Kidney capillary endothelial cell (primary cell): ENCODE measurements at places on chromosomes 1 and 21.
A peak's percentile ranks its signal among the peaks of the same experiment; 100 is the strongest.

DNA sequence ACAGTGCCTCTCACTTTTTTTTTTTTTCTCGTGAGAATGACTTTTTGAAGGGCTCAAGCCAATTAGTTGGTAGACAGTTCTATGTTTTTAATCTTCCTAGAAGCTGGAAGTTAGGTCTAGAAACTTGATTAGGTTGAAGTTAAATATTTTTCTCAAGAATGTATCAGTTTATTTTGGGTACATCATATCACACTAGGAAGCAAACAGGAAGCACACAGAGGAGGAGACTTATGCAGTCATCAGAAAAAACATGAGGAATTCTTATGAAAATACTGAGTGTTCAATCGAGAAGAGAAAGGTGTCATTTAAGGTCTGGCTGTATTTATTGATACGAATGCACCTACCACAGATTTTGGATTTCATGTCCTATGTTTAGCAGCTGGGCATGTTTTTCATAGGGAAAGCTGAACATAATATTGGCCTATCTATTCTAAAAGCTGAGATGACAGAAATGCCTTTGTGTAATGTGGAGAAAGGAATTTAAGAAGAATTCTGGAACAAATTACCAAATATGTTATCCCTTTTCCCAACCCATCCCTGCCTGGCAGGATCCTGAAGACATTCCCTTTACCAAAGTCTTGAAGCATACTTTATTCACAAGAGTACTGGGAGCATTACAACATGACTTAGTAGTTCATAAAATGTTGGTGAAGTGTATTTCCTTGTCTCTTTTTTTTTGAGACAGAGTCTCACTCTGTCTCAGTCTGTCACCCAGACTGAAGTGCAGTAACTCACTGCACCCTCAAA, 17.5 kb upstream of the ZFP69B start:
- DNase-seq, result no peak

DNA sequence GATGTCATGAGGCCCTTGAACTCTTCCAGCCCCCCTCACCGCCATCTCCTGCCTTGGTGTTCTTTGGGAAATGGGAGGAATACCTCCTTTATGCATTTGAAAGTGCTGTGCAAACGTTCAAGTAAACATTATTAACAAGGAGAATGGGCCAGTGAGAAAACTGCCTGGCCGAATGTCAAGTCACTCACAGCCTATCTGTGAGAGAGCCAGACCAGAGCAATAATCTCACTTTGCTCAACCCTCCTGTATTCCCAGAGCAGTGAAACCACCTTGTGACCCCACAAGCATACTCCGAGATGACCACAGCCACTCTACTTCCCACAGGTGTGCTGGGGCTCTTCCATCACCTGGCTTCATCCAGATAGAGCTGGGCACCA, 5.2 kb downstream of the TAL1 start:
- DNase-seq, result no peak

GRCh38 chr1:211183747-211184313, 49.9 kb upstream of the KCNH1 start:
- DNase-seq, result no peak

- DNase-seq, result no peak
These were observed 134.3 kb downstream of the IGSF21 start for GRCh38 chr1:18241891-18242290.

DNA sequence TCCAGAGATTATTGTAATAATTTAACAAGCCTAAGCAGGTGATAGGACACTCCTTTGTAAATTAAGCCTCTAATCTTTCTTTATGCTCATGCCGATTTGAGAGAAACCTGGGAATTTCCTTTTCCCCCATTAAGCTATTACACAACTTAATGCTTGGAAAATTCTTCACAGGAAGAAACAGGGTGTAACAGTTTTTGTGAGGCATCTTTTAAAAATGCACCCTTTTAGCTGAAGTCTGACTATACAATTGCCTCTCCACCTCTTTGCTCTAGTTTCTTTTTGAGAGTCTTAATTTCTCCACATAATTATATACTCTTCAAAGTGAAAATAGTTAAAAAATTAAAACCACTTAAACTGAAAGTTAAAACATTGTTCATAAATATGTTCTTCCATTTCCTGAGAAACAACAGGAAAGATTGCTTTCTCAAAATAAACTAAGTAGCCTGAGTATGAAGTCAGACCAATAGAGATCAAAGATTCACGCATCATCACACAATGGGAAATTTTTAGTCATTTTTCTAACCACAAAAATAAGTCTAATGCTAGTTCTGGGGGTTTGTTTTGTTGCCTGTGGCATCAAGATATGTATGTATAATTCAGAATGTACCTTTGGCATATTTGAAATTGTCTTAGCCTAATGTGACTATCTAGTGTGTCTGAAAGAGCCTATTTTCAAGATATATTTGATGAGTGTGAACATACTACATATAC, 34.7 kb downstream of the LRRC8D start:
- DNase-seq, result peak; percentile 24

GRCh38 chr1:155207806-155208540, at the start of gene THBS3:
THBS3 (minus strand) TSS chr1:155207897; CDS start chr1:155207876, 21 bp downstream.
- no peak for DNase-seq

DNA sequence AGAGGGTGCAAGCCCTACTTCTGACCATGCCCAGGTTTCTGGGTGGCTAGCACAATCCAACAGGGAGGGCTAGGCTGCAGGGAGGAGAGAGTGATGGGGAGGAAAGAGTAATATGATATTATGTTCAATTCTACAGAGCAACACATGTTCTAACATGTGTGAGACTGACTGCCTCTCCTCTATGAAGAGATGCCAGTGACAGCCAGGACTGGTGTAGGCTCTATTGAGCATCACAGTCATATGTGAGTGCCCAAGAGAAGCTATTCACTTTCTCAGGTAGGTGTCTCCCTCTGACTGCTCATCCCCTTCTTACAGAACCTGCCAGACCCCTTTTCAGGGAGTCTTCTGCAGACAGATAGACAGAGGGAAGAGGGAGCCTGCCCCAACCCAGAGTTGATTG, 446.1 kb downstream of the SIPA1L2 start:
- DNase-seq, result no peak
